ENCODE measurements at places on chromosomes 4 and X.

DNA sequence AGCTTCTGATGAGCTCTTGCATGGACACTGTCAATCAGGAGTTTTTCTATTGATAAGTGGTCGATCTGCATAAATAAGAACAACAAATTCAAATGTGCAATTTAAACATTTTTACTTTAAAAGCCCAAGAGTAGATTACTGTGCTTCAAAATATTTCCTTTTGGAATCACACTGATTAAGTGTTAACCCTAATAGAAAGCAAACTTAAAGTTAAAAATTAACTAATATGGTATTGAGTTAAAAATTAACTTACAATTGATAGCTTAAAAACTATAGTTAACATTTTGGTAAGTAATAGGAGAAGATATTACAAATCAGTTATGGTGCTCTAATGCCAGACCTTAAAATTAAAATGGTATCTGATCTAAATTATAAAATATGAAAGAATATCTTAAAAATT is 25.9 kb downstream of the MED14 start:
- no peak for DNase-seq

- no peak for DNase-seq
Measured at GRCh38 chrX:10120331-10120730, 36.4 kb upstream of the CLCN4 start.

DNA sequence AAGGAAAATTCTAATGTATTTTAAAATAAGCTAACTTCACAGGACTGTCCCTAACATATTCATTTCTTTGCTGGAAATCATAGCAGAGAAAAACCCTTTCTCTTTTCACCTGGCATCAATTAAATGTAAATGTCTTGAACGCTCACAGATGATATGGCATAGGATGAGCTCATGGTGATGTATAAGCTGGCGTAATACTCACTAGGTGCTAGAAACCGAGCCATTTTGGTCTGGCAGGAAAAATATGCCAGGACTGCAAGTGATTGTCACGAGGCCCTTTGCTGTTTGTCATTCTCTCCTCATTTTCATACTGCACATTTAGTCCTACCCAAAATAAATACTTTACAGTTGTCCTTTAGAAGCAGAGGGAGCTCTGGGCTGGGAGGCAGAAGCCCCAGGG is 222.7 kb upstream of the LNX1 start:
- no peak for DNase-seq

GRCh38 chrX:124208660-124209059 is 123.8 kb upstream of the TEX13D start:
- no peak for DNase-seq

DNA sequence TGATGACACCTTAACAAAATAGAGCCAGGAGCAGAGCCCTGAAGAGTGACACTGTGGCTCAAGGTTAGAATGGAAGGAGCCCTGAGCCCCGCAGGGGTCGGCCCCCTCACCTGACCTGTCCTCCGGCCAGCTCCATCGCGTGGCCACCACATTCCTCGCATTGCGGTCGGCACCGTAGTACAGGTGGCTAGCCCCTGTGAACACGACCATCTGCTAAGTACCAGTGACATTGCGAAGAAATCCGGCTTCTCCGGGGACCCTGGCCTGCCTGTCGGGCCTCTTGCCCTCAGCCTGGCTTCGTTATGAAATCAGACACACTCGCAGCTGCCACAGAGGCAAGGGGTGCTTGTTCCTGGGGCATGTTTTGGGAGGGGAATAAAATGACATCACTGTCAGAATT is 179.0 kb downstream of the AFAP1 start:
- DNase-seq: peak; percentile 27
